ENCODE measurements at places on chromosomes 12 and 14.
A peak's percentile ranks its signal among the peaks of the same experiment; 100 is the strongest.

DNA sequence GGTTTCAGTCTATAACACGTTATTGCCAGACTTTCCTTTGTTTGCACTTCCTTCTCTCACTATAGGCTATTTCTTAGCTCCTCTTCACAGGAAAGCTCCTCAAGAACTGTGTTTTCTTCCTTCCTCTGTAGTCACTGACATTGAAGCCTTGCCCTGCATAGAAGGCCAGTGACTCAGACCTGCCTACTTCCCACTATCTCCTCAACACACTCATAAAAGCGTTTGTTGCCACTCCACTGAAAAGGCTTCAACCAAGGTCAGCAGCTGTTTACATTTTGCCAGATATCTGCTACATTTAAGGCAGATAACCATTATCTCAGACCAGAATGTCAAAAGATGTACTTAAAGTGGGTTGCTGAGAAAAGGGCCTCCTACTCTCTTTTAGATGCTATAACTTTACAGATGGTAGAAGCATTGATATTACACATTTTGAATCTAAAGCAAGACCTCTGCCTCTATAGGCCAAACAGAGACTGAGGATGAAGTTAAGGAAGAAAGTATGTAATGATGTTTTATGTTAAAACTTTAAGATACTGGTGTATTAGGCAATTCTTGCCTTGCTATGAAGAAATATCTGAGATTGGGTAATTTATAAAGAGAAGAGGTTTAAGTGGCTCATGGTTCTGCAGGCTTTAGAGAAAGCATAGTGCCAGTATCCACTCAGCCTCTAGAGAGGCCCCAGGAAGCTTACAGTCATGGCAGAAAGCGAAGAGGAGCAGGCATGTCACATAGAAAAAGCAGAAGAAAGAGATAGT lies 233.3 kb upstream of the FLRT2 start:
- no peak for DNase-seq

- DNase-seq, result no peak
These were observed 60.0 kb downstream of the FAR2 start for GRCh38 chr12:29208936-29209701.

DNA sequence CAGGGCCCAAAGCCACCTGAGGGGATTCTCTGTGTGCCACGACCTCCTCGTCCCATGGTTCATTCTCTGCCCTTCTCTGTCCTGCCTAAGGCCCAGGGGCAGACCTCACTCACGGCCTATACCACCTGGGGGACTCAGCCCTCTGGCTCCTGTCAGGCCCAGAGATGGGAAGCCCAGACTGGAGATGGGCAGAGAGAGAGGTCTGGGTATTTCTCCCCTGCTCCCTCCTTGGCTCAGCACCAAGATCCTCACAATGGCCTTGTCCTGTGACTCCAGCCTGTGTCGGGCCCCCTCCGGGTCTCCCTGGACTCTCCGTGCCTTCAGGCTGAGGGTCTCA lies 46.9 kb upstream of the BCL11B start:
- no peak for DNase-seq

GRCh38 chr14:92539419-92539818 lies 25.8 kb downstream of the RIN3 start:
- DNase-seq, result no peak

DNA sequence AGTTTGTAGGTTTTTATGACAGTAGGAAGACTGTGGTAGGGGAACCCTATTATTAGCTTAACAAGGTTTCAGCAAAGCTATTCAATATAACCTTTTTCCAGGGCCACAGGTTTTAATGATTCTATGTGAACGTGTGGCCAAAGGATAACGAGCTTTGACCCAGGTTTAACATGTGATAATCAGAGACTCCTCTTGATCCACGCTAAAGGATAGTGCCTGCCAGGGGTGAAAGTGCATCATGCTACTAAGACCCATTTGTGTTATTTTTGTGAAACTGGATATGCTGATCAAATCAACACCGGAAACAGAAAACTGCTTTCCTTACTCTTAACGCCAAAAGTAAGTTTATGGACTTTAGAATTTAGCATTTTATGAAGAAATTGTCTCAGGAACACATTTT lies 909 bp upstream of the TAOK3 start:
- no peak for DNase-seq

GRCh38 chr14:91744068-91744480 lies 12.2 kb upstream of the CATSPERB start:
- no peak for DNase-seq

DNA sequence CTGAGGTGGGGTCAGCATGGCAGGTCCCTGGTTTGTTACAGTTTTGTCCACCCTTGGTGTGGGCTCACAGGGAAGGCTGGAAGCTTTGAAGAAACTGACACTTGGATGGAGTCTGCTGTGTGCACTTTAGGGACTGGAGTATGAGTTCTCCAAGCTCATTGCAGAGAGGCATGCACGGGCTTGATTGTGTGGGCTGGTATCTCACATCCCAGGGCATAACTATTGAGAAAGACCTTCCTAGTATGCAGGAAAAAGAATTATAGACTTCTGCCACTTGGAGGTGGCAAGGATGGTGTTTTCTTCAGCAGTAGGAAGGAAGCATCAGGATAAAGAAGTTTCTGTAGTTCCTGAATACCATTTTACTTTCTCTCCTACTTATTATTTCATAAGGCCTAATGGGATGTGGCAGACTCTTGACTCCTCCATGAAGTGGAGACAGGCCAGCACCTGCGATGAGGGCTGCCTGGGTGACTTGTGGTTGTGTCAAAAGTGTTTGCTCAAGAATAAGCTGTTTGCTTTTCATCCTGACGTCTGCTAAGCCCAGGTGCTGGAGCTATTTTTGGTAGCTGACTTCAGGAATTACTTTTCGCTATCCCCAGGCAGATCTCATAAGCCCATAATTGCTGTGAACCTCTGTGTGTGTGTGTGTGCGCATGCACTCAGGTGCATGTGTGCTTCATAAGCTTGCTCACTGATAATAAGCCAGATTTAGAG lies 125.8 kb downstream of the KTN1 start:
- no peak for DNase-seq

DNA sequence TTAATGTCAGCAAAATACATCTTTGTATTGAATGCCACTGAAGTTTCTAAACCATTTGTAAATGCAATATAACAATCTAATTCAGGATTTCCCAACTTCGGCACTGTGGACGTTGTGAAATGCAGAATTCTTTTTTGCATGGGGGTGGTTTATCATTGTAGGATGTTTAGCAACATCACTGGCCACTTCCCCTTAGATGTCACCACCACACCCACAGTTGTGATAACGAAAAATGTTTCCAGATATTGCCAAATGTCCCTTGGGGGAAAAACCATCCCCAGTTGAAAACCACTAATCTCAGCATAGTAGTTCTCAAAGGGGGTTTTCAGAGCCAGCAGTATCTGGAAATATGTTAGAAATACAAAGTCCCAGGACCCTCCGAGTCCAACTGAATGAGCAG lies 203.3 kb downstream of the NAV3 start:
- DNase-seq, result no peak

DNA sequence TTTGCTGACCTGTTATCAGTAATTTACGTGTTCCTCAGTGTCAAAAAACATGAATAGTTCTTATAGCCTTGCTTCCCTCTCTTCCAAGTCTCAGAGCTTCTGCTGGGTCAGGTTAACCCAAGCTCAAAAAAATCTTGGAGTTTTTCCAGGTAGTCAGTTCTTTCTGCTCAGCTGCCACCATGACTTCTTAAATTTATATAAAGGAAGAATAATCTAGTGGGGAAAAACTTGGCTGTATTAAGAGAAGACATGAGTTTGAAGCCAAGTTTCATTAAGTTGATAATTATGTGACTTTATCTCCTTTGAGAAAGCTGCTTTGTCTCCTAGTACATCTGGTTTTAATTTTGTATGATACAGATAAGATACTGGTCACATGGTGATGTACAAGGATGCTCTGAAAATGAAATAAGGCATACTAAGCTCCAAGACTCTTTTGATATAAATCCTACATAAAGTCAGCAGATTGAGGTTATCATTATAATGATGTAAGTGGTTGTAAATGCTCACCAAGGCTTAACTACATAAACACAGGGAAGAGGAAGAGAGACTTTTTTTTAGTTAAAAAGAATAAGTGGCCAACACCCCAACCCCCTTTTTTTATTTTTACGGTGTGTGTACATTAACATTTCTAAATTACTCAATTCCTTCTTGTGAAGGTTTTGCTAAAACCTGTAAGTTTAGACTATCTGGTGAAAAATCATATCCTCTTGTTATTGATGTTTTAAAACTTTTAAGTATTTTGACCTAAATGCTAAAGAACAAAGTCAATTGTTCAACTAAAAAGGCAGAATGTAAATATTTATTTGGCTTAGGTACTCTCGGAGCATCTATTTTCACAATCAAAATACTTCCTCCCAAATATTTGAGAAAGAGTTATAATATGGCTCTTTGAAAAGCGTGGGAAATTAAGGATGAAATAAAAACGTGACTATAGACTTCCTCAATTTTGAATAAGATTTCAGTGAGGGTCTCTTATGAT lies 84.1 kb upstream of the SLC38A2 start:
- no peak for DNase-seq

DNA sequence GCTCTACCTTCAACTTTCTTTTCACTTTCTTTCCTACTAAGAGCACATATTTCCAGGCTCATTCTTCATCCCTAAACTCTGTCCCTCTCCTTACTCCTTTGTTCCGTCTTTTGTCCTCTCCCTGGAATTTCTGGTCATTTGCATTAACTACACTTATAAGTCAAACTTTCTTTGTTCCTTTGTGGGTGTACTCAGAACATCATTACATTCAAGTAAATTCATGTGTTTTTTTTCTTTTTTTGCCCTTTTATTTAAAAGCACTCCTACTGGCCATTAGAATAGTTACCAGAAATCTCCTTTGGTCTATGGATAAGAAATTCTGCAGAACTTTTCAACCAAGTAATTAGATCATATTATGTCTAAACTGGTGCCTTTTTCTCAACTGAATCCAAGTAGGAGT lies 802.6 kb downstream of the DIO2 start:
- no peak for DNase-seq

GRCh38 chr12:96711364-96711763 lies 195.7 kb upstream of the NEDD1 start:
- DNase-seq, result no peak

DNA sequence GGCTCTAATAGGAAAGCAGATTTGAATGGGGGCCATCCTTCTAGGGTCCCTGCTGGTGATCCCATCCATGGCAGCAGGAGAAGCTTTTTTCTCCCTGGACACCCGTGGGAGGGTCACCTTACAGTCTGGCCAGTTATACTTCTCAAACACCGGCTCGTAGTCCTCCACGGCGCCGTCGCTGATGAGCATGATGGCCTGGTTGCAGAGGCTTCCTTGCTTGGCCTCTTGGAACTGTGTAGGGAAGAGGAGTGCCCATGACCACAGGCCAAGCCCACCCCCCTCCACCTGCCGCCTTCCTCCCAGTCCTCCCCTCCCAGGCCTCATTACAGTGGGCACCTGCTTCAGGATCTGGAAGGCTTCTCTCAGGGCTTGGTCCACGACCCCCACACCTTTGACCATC lies 33.8 kb downstream of the CACNA2D4 start:
- DNase-seq, result no peak

GRCh38 chr14:21617614-21618013 lies 17.1 kb downstream of the OR10G2 start:
- DNase-seq, result no peak

- DNase-seq, result no peak
These were observed 4.5 kb upstream of the NXPH4 start for GRCh38 chr12:57211791-57212700.

- no peak for DNase-seq
These were observed 14.5 kb upstream of the SLC38A2 start for GRCh38 chr12:46386877-46387629.

- DNase-seq, result peak; percentile 36
These were observed 19.1 kb upstream of the ARMH4 start for GRCh38 chr14:58171090-58171489.

DNA sequence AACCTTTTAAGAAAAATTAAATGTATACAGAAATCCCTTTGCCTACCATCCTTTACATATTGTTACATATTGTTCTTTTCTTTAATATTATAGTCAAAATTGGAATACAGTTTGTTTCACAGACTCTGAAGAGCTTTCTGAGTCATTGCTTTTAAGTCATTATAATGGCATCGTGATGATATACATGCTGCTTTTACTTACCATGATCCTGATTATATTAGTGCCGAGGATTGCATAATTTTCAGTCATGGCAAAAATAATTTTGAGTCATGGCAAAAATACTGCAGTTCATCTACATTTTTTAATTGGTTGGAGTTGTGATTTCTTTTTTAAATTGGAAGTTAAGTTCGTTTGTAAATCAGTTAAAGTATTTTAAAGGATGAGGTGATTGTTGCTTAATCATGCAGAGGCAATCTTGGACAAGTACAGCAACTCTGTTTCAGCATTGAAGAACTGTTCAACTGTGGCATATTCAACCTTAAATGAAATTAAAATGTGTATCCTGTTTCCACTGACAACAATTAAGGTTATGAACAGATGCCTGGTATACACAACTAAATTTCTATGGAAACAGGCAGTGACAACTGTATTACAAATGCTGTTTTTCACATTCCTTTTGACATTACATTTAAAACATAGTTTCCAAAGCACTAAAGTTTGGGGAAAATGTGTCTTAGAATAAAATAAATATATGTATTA lies 142.3 kb downstream of the PCNX1 start:
- DNase-seq, result no peak

- peak; percentile 27 for DNase-seq
These were observed 42.4 kb upstream of the SGPP1 start for GRCh38 chr14:63770187-63770807.

GRCh38 chr12:31267966-31268365 lies 58.0 kb downstream of the SINHCAF start:
- DNase-seq, result no peak

DNA sequence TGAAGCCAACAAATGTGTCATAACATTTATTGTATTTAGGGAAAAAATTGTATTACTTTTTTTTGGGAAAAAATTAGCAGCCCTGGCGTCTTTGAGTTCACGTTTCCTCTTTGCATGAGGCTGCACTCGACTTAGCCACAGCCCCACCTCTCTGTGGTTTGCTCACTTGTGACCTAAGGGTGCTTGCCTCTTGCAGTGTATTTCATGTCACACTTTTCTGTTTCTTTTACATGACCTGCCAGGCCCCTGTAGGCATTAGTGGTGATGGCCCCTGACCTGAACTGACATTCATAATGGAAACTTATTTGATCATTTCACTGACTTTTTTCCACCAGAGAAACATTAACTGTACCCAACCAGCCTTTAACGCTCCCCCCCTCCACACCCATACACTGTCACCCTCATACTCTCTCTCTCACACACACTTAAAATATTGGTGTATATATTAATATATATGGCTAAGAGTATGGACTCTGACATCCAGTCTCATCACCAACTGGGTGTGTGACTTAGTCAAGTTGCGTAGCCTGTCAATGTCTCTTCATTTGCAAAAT lies 122.9 kb downstream of the PRKCH start:
- DNase-seq, result peak; percentile 39
